ENCODE measurements at places on chromosomes 7 and 10.
A peak's percentile ranks its signal among the peaks of the same experiment; 100 is the strongest.

- no peak for DNase-seq
These were observed 67.6 kb downstream of the MCU start for GRCh38 chr10:72759584-72759983.

DNA sequence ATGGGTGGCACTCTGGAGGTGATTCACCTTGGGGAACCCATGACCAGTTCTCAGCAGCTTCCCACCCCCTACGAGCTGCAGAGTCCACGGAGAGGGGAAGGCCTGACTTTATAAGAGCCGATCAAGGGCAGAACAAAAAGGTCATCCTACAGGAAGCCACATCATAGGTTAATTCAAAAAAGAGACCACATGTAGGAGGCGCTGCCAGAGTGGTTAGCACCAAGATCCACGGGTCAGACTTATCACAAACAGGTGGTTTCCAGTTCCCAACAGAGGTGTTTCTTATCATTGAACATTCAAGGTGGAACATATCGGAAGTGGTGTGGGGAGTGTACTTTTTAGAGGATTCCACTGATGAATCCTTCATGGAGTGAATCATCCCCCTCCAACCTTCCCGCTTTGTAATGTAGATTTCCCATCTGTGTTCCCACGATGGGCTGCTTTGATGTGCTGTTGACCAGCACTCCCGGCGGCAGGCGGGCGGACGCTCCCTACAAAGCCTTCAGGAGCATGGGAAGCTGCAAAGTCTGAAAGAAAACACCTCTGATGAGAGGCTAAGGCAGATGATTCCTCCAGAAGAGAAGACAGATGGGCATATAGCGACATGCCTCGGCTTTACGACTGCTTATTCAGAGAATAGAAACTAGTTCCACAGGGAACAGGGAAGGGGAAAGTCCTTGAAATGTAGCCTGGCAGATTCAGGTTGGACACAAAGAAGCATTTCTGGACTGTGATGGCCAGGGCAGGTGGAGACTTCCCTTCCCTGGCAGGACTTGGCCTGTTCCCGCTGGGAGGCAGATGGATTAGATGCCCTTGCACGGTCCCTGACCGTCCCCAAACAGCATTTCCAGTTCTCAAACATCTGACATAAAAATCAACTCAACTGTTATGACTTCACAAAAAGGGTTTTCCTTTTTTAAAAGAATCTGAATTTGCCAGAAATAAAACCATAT is 66.5 kb downstream of the AFAP1L2 start:
- peak; percentile 18 for DNase-seq

GRCh38 chr7:93981480-93981874 is 22.7 kb downstream of the BET1 start:
- DNase-seq: no peak

GRCh38 chr10:13518076-13518692 is 10.6 kb downstream of the BEND7 start:
- DNase-seq: no peak

GRCh38 chr10:79442171-79443040 is 3.0 kb downstream of the ZCCHC24 start:
- no peak for DNase-seq

DNA sequence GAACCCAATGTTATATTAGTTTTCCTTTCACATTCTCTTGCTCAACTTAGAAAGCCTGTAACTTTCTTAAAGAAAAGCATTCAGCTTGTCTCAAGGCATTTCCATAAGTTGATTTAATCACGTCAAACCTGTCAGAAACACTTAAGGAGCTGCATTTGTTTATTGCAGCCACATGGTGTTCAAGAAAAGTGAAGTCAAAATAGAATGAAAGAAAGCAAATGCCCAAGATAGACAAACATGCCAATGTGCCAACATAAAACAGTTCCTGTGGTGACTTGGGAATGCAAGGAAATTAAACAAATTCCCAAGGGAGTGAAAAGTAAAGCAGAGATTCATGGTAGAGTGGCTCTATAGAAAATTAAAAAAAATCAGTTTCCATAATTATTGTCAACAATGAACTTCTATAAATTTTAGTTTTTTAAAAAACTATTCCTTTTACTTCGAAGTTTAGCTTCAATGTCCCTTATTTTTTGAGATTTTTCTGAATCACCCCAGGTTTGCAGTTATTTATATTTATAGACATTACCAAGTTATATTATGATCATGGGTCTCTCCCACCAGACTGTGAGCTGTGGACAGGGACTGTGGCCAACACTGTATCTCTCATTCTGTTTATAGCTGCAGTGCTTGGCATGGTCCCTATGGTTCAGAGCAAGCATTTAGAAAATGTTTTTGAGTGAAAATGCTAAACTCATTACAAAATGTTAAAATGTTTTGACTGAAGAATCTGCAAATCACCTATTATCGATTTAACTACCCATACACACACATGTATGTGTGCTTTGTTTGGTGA is 887.4 kb downstream of the REEP3 start:
- no peak for DNase-seq

DNA sequence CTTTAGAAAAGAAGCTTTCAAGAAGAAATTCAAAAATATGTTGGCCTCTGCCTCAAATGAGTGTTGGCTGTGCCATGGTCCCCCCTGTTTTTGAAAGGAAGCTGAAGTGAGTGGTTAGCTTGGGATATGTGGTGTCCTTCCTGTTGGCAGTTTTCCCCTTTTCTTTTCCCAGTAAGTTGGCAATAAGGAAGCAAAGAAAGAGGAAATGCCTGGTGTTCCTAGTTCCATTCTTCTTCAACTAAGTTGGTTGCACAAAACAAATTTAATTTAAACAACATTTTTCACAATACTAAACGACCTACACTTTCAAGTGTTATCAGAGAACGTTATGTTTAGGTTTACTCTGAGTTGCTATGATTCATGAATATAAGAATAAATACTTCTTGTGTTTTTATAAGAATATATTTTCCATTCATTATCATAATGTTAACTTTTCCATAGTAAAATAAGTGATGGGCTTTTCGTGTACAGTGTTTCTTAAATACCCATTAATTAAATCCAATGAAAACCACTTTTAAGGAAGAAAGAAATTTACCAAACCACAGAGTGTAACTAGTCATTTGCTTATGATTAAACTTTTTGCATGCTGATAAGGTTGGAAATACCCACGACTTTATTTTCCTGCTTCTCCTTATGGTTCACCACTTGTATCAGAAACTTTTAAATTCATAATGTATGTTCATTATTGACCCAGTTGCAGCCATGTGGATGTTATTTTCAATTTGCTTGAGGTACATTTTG is 7.7 kb downstream of the HDAC9 start:
- no peak for DNase-seq

- no peak for DNase-seq
These were observed 279.7 kb upstream of the PLPP4 start for GRCh38 chr10:120177330-120177729.

DNA sequence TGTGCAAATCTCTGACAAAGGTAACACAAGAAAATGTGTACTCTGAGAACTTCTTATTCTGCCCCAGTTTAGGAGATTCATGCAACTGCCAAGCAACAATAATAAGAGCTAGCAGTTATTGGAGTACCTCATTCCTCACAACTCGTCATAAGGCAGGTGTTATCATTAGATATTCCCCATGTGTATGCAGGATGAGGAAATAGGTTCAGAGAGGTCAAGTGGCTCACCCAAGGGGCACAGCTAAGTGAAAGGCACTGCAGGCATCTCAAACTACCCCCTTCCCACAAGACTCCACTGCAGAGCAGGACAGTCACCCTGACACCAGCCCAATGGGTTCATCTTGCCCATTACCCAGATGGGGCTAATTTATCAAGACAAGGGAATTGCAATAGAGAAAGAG is 1.3 kb upstream of the GSTK1 start:
- DNase-seq: no peak

DNA sequence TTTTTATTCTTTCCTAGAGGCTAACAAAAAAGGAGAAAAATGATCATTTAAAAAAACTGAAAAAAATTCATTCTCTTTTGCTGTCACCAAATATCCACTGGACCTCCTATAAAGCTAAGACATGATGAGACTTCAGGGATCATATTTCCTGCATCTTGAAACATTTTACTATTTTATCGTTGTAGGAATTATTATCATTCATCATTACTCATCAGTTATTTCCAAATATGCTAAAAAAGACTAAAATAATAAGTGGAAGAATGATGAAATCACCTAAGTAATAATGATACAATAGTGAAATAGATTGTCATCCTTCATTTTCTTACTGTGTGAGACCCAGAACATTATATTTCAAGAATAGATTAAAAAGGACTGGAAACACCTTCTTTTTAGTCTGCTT is 28.3 kb downstream of the TAF3 start:
- DNase-seq: no peak

- no peak for DNase-seq
These were observed 98.2 kb upstream of the PDGFA start for GRCh38 chr7:617614-618538.

- DNase-seq: no peak
These were observed 27.5 kb downstream of the LRGUK start for GRCh38 chr7:134154581-134155130.

DNA sequence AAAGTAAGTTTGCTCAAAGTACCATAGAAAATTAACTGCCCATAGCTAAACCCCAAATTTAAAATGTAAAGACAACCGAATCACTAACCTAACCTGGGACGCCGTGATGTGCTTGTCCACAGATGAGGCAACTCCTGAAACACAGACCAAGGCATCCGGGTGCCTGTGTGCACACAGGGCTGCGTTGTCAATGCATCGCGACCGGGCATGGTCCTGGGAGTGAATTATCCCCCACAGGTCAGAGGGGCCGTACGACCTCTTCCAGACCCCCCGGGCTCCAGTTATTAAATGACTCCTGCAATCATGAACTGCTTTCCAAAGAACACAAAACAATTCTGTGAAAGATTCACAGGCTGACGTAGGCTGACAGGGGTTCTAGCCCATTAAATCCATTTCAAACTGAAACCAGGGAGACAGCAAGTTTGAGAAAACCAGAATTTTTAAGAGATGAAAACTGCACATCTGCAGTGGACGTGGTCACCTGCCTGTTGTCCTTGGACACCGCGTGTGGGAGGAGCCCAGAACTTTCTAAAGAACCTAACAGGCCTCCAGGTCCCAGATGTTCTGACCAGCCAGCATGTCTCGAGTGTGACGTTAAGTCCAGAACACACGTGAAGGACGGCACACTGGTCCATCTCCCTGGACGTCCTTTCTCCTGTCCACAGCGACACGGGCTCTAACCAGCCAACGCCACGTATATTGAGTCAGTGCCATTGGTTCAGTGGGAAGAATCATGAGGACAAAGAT is 297.8 kb downstream of the DNAJB6 start:
- no peak for DNase-seq

GRCh38 chr10:121627876-121628581 is 29.8 kb upstream of the FGFR2 start:
- no peak for DNase-seq

GRCh38 chr7:84548366-84549365 is 354.1 kb upstream of the SEMA3A start:
- DNase-seq: no peak

DNA sequence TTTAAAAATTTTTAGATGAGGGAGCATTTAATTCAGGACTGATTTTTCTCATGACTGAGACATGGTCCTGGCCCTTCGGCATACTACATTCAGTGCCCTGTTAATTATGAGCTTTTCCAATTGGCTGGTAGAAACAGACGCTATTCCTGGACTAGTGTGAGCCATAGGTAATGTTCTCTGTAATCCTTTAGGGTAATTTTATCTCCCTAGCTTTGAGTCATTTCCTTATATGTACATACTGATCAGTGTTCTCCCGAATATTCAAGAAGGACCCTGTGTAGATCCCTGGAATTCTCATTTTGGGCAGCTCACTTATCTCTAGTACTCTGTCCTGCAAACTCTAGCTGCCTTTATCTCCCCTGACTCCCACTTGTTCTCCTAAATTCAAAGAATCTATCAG is 92.6 kb upstream of the NPY start:
- DNase-seq: no peak

DNA sequence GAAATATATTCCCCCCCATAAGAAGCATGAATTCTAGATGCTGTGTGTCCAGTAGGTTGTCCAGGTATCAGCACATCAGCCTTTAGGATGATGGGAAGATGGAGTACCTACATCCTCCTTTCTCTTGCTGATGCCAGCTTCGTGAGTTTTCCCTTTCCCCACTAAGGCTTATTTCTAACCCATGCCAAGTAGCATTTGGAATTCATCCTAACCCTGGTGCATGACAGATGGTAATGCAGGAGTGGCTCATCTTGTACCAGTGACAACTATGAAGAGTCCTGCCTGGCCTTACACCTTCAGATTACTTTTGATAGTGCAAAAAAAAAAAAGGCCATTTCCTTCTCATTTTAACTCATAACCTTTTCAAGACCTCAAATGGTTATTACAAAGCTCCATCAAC is 58.7 kb downstream of the ARHGAP21 start:
- no peak for DNase-seq

DNA sequence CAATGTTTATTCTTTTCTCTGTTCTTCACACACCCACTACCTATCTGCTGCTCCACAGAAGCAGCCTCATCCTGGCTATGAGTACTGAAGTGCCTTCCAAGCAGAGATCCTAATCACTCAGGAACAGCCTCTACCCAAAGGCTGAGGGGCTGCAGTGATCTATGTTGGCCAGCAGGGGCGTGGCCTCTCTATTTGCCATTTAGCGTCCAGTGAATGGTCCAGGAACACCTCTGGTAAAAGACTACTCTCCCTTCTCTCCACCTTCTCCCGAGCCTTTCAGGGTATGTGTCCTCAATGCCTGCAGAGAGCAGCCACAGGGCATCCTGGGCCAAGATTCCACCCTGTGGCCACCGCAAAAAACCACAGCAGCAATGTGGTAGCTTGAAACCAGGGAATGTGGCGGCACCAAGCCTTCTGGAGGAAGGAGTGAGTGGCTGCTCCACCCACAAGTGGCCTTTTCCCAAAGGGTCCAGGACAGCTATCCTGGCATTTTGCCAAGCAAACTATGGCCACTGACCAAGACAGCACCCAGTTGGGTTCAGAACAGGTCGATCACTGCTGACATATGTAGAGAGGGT is 70.9 kb downstream of the SYPL1 start:
- DNase-seq: no peak

DNA sequence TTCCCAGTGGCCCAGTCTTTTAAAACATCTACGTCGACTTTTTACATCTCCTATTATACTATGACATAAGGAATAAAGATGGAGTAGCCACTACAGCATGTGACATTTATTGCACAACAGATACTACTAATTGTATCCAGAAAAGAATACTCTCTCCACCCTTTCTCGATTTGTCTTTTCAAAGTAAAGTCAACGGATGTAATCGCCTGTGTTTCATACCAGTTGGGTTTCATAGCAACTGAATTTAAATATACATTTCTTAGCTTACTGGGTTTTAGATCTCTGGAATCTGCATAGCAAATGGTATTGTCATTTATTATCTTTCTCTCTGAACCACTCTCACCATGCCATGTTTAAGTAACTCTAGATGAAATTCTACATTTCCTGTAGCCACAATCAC is 86.4 kb upstream of the TRIL start:
- DNase-seq: no peak

DNA sequence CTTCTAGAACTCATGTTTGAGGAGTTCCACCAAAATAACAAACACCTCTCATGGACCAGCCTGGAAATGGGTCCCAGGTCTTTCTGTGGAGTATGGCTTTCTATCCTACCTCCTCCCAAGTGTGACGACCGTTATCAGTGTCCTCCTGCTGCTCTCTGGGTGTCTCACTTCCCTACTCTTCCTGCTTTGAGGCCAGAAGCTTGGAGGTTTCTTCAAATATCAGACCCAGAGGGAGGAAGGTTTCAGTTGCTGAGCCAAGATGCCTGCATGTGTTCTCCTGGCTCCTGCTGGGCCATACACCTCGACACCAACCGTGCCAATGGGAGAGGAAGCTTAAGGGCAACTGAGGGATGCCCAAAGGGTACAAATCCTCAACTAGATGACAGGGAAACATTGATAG is 114.6 kb downstream of the WNT2 start:
- DNase-seq: no peak

- DNase-seq: no peak
These were observed 60.3 kb upstream of the ABLIM1 start for GRCh38 chr10:114718374-114718773.
